Stimulated activated CD4-positive, alpha-beta T cell treated with anti-CD3 and anti-CD28 coated beads, Interleukin-4, amount 100 ng/mL, for 1 hour (primary cell): ENCODE measurements at places on chromosomes 12 and 14.

GRCh38 chr14:29898470-29898869 lies 29.2 kb downstream of the PRKD1 start:
- no peak for DNase-seq

DNA sequence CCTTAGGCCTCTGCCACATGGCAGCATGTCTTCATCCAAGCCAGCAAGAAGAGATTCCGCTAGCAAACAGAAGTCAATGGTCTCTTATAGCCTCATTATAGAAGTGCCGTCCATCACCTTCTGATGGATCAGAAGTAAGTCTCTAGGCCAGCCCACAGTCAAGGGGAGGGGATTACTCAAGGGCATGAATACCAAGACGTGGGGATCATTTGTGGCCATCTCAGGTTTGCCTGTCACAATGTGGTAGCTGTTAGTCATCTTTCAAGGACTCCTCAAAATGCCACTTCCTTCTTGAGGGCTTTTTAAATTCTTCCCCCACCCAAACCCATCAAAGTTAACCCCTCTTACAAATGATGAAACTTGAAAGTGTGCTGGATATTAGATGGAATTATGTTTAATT lies 8.1 kb upstream of the ADCY6 start:
- no peak for DNase-seq

DNA sequence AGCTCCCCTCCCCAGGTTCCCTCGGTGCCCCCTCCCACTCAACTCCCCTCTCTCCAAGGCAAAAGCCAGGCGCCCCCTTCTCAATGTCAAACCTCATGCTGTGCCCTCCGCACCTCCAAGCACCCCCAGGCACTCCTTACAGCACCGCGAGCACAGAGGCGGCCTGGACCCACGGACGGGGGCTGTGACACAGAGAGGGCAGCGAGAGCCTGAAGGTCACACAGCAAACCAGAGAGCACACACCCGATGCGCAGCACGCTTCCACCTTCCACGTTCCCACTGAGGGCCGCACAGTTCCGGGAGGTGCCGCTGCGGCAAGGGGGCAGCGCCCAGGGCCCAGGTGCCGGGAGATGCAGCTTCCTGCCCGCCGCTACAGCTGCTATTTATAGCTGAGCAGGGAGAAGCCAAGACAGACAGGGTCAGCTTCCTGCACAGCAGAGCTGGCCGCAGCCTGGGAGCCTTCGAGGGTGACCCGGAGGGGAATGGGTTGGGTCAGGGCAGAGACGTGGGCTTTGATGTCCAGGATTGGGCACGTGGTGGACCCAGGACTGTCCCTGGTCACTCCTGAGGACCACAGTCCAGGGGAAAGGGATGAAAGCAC lies 12.9 kb downstream of the NCOR2 start:
- no peak for DNase-seq

- DNase-seq, result no peak
These were observed 92.5 kb downstream of the GPHN start for GRCh38 chr14:66600416-66600815.

DNA sequence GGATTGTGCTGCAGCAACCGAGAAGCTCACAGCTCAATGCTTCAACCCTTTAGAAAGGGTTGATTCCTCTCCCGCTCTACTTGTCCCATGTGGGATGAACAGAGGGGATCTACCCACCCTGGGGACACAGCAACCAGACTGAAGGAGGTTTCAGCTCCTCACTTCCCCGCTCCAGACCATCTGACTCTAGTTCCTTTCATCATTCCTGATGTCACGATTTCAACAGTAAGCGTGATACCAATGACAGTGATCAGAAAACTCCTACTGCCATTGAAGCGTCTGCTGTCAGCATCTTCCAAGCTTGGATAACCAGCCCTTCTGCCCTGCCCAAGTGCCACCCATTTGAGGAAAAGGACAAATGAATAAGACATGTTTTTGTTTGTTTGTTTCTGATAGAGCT lies 14.3 kb downstream of the SERPINA1 start:
- DNase-seq, result no peak

DNA sequence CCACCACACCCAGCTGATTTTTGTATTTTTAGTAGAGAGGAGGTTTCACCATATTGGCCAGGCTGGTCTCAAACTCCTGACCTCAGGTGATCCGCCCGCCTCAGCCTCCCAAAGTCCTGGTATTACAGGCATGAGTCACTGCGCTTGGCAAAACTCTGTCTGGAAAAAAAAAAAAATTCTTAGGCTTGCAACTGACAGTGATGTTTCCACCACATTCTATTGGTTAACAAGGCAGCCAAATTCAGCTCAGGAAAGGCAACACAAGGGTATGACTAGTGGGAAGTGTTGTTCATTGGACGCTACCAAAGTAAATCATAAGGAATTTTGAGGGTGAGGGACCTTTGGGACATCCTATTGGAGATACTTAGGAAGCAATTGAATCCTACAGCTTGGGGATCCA lies 2.9 kb upstream of the SBNO1 start:
- no peak for DNase-seq

GRCh38 chr12:64976131-64976530 lies 145.0 kb downstream of the WIF1 start:
- DNase-seq, result no peak

GRCh38 chr12:28177461-28177860 lies 12.8 kb upstream of the CCDC91 start:
- no peak for DNase-seq

- DNase-seq, result no peak
These were observed 105.8 kb downstream of the TGFB3 start for GRCh38 chr14:75875958-75876357.

DNA sequence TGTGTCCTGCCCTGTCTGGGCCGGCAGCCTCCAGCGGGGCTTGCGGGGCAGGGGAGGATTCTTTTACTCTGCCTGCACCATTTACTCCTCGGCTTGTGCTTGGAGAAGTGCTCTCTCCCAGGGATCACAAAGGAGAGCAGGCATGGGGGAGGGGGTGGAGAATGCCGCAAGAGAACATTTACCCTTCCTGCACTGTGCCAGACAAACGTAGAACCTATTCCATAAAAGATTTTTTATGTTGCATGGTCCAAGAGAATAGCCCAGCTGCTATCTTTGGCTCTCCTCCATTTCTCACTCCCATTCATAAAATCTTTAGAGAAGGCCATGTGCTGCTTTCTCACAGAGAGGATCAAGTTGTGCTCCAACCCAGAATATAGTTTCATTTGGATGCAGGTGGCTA lies 159.4 kb downstream of the SPTSSA start:
- no peak for DNase-seq

DNA sequence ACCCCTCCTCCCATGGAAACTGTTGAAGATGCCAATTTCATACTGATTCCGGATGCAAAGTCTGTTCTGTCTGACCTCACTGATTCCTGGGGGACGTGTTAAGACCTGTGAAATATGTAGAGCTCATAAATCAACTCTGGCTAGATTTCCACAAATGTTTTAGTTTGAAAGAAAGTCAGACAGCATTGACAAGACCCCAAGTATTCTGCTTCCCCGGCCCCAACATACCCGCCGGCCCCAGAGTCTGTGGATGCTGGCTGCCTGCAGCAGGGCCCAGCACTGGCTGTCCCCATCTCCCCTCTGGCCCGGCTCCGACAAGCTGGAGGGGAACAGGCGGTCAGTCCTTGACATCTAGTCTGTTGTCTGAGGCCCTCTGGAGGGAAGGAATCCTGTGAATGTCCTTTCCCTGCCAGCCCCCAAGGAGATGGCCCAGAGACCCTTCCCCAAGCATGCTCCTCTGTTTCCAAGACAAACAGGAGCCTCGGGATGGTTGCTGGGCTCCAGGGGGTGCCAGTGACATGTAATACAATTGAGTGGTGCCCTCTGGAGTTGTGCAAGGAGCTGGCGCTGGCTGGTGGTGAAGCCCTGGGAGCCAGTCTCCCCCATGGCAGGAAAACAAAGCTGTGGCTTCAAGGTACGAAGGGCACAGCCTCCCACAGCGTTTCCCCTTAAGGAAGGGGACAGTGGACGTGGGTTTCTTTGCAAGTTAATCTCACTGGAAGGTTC lies 22.3 kb downstream of the FBLN5 start:
- DNase-seq, result no peak
